GM13976 (cell line): ENCODE measurements at places on chromosomes 1 and 21.

GRCh38 chr1:173270243-173270642 is 63.1 kb upstream of the TNFSF4 start:
- no peak for DNase-seq

DNA sequence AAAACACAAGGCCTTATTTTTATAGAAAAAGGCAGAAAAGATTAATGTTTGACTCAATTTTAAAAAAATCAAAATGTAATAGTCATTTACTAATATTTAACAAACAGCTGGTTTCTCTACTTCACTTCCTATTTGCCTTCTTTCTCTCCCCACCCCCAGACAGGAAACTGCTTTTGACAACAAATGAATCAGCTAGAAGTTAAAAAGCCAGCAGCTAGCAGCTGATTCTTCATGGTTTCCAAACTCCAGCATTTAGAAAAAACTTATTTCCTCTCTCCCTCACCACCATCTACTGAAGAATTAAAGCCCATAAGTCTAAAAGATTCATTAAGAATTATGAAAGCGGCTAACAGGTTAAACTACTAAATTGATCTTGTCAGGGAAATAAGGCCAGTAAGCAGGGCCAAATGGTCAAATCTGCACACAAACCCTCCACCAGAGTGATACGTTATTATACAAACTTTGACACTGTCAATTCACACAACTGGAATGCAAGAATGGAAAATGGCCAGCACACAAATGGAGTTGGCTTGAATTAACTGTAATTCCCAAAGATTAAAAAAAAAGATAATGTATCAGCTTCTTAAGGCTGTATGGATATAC is 4.0 kb downstream of the WDR26 start:
- peak; percentile 67 for DNase-seq

DNA sequence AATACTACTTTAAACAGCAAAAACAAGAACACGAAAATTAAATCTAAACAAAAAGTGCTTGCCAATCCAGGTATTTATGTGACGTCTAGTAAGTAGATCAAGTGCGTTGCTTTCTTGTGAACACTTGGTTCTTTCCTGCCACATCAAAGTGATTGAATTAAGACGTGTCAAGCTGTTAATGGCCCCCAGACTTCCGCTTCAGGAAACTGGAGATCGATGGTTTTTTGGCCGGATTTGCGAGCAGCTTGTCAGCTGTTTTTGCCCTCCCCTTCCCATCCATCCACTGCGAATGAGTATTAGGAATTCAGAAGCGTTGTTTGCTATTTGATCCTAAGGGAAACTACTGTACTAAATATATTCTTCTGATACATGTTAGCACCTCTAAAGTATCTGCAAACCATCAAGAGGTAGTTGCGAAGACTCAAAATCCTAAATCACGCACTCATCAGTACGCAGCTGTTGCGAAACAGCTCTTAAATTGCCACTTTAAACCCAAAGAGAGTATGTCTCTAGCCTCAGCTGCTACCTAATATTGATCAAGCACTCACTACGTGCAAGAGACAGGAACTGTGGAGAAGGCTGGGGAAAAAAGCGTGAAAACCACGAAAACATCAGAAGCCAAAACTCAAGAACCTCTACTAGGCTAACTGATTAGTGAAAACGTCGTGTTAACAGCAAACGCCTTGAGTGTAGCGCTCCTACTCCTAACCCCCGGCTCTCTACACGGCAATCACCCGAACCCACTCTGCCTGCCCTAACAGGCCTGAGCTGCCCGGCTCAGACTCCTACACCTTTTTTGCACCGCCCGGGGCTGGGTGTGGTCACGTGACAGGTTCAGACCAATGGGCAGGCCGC is 473 bp upstream of the BRDT start:
- no peak for DNase-seq

- no peak for DNase-seq
These were observed 24.4 kb upstream of the LEPR start for GRCh38 chr1:65395887-65396612.

DNA sequence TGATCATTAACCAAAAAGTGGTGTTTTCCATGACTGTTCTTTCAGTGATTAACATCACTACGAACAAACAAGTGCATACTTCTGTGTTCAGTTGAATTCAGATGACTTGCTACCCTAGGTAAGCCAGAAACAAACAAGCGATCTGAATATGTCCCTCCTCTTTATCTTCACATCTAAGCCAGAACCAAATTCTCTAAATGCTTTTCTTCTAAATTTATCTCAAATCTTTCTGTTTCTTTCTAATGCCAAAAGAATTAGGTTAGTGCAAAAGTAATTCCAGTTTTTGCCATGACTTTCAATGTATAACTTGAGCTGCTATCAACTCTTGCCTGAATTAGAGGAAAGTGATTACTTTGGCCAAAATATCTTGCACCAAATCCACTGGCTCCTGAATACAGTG is 481.2 kb downstream of the COL11A1 start:
- DNase-seq = no peak

- no peak for DNase-seq
These were observed 90.9 kb downstream of the CRB1 start for GRCh38 chr1:197358959-197359358.

GRCh38 chr1:204092632-204093420 is 19.9 kb downstream of the SOX13 start:
- DNase-seq = no peak

- no peak for DNase-seq
These were observed 2.0 kb downstream of the CHTOP start for GRCh38 chr1:153635872-153636271.

DNA sequence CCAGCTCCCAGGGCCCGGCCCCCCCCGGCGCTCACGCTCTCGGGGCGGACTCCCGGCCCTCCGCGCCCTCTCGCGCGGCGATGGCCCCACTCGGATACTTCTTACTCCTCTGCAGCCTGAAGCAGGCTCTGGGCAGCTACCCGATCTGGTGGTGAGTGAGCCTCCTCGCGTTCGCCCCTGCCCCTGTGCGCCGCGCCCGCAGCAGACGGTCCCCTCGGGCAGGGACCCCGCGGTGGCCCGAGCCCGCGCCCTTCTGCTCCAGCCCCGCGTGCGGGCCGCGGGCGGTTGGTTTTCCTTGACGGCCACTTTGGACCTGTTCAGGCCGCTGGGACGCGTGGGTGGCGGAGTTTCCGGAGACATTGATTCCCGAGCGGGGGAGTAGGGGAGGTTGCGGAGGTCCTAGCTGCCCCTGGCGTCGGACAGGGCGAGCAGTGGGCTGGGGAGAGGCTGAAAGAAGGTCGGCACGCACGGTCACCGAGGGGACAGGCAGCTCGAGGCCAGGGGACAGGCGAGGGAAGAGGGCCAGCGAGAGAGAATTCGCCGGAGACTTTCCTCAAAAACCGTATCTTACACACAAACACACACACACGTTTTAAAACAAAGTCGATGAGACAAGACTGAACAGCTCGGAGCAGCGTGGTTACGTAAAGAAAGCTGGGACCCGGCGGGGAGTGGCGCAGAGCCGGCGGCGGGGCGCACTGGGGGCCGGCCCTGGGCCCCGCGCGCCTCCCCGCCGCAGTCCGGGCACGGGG is 427 bp downstream of the WNT3A start:
- DNase-seq = peak; percentile 38

- no peak for DNase-seq
These were observed 10.3 kb downstream of the ADGRB2 start for GRCh38 chr1:31753707-31754349.

DNA sequence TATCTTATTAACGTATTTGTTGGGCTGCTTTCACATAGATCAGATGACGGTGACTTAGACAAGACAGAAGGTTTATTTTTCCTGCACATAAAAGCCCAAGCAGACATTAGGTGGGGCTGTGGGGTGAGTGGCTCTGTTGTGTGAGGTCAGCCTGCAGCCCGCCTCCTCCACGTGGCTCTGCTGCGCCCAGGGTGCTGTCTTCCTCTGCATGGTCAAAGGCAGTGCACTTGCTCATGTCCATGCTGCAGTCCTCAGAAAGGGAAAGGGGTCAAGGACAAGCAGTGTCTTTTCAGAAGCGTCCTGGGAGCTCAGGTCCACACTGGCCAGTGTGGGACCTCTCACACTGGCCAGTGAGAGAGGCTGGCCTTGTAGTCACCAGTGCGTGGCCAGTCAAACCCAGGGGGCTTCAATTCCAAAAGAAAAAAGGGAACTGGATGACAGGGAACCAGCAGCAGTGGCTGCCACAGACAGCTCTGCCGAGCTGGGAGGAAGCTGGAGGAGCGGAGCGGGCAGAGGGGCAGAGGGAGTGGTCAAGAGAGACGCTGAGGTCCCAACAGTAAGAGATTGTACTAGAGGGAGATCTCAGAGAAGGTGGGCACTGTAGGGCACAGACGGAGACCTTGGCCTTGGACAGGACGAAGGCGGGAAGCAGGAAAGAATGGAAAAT is 35.9 kb upstream of the SLC45A1 start:
- no peak for DNase-seq

GRCh38 chr1:7842517-7842916 is 10.3 kb downstream of the UTS2 start:
- DNase-seq = peak; percentile 45

DNA sequence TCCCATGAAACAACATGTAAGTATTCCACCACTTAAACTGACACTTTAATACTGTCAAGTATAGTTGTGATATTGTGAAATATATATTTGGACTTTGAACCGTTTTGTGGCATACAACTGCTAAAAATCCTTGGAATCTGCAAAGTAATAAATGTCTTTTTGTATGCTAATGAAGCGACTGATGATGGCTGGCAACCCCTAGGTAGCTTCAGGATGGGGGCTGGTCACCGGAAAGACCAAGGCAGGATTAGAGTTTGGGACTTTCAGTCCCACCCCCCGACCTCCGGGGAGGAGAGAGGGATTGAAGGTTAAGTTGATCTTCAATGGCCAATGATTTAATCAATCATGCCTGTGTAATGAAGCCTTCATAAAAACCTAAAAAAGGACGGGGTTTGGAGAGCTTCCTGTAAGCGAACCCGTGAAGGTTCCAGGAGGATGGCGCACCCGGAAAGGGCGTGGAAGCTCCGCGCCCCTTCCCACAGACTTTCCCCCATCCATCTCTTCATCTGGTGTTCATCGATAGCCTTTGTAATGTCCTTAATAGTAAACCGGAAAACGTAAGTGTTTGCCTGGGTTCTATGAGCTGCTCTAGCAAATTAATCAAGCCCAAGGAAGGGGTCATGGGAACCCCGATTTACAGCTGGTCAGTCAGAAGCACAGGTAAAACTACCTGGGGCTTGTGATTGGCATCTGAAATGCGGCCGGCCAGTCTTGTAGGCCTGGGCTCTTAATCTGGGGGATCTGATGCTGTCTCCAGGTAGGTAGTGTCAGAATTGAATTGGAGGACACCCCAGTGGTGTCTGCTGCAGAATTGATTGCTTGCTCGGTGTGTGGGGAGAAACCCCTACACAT is 1.8 kb upstream of the ZNF281 start:
- no peak for DNase-seq

GRCh38 chr1:39434797-39435395 is 56.5 kb upstream of the BMP8A start:
- DNase-seq = no peak

- DNase-seq = no peak
These were observed 22.8 kb downstream of the NEK7 start for GRCh38 chr1:198179556-198179981.

DNA sequence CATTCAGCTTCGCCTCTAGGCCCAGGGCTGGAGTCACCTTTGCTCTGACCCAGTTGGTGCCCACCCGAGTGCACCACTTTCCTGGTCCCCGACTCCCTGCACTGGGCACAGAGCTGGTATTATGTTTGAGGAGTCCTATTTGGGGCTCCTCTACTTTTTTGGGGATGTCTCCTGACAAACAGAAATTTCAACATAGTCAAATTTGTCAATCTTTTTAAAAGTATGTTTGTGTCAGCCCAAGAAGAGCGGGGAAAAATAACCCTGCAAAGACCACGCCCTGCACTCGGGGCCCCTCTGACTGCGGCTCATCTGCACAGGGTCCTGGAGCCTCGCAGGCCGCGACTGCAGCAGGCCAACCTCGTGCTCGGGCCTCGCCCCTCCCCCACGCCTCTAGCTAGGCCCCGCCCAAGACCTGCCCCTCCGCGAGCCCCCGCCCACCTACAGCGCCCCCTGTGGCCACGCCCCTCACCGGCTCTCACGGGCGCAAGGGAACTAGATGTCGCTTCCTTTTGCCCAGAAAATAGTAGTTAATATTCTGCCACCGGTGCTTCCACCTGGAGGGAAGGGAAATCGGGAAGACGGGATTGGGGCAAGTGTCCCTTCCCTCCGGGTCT is 11.4 kb downstream of the FAM229A start:
- peak; percentile 89 for DNase-seq

DNA sequence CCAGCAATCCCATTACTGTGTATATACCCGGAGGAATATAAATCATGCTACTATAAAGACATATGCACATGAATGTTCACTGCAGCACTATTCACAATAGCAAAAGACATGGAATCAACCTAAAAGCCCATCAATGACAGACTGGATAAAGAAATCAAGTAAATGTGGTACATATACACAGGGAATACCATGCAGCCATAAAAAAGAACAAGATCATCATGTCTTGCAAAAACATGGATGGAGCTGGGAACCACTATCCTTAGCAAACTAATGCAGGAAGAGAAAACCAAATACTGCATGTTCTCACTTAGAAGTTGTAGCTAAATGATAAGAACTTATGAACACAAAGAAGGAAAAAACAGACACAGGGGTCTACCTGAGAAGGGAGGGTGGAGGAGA is 6.4 kb upstream of the ANGPTL3 start:
- no peak for DNase-seq
